ENCODE measurements at places on chromosomes 7 and 10.

DNA sequence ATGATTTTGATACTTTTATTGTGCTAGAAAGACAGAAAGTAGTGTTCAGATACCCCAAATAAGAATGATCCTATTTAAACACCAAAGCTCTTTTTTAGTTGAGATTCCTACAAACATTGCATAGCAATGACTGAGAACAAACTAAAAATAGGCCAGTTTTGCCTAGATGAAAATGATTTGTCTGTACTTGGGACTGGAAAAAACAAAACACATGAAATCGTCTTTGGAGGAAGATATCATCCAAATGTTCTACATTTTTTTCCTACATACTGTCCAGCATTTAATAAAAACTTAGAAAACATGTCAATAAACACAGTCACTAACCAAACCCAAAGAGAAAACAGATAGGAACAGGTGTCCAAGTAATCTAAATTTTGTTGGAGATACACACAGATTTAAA, 111.6 kb upstream of the MEOX2 start:
- DNase-seq, result no peak

GRCh38 chr7:47150497-47151260, 431.2 kb downstream of the TNS3 start:
- no peak for DNase-seq

- no peak for DNase-seq
These were observed 23.5 kb downstream of the SGMS1 start for GRCh38 chr10:50600286-50600685.

DNA sequence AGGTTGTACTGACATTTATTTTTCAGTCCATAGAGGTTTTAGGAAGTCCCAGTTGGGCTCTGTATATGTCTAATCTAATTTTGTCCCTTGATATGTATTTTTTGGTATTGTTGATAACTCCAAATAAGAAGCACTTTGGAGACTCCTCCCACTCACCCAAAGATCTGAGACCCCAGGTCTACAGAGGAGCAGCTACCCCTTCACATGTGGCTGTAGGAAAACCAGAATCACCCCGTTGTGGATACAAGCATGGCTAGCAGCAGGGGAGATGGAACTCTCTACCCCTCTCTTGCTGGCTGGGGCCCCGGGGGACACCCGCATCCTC, 9.4 kb downstream of the HHEX start:
- DNase-seq, result no peak

GRCh38 chr10:3002304-3002703, 65.0 kb upstream of the PFKP start:
- DNase-seq, result no peak

- no peak for DNase-seq
These were observed 6.5 kb downstream of the OR6B1 start for GRCh38 chr7:144006692-144007042.

DNA sequence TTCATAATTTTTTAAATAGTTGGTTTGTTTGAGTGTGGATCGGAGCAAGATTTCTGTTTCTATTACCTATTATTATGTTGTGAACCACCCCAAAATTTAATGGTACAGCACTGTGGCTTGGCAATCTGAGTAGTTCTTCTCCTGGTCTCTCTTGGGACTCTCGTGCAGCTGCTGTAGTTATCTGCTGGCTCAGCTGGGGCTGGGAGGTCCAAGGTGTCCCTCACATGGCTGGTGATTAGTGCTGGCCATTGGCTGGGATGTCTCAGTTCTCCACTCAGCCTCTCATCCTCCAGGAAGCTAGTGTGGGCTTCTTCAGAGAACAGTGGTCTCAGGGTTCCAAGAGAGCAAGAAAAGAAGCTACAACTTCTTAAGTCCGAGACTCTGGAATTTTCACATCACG, 15.4 kb downstream of the NPFFR1 start:
- DNase-seq, result no peak

GRCh38 chr10:6892864-6893263, 312.8 kb upstream of the PRKCQ start:
- no peak for DNase-seq

DNA sequence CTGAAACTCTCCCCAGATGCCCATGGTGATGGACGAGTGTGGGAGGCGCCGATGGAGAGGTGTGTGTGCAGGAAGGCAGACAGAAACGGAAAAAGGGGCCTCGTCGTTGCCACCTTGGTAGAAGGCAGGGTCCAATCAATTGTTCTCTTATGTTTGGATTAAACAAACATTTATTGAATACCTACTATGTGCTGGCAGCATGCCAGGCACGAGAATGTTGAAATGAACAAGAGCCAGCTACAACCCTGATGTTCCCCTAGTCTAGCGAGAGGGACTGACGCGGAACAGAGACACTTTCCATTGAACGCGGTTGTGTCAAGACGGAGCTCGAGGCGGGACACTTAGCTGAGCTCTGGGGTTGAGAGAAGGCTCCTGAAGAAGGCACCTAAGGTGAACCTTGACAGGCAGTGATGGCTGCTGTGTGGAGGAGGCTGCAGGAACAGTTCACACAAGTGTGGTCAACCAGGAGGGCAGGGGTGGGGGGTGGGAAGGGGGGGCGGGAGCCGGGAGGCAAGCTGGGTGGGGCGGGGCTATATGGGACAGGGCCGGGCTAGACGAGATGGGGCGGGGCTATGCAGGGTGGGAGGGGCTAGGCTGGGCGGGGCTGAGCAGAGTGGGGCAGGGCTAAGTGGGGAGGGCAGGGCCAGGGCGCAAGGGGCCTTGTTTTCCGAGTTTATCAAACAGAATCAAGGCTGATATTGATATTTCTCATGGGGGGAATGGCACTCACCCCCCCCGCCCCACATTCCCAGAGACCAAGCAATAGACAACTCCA, 181.0 kb downstream of the GATA3 start:
- no peak for DNase-seq

DNA sequence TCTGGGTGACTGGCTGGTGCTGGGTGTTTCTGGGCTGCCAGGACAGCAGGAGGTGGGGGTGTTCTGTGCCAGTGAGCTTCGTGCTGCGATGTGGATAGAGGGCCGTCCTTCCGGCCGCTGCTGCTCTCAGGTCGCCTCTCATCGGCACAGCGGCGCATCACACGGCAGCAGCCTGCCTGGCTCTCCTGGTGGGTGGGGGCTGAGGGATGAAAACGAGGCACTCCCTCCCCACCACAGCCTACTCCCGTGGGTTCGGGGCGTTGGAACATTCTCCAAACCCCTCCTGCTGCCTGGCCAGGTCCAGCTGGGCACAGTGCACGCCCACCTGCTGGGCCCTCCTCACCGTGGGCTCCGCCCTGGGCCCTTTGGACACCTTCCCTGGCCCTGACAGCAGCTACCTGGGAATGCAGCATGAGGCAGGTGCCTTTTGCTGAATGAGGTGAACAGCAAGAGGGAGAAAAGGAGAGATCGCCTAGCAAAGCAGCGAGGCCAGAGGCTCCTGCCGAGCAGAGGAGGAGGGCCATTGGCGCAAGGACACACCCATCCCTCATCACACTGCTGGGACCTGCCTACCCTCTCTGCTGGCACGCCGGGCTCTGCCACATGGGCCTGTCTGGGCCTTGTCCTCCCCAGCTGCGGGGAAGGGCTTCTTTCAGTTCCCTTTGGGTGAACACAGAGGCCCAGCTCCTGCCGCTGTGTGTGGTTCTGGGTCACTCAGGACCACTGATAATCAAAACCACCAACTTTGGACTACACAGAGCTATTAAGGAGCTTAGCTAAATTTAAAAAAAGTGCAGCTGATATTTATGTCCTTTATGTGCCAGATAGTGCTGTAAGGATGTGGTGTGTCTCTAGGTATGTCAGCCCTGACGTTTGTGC, 33.4 kb downstream of the INPP5A start:
- no peak for DNase-seq

Measured in eye (tissue), 1 donor.